Inflammatory macrophage treated with lipopolysaccharide for 1 hour (primary cell): ENCODE measurements at places on chromosomes 16 and 17.

- no peak for DNase-seq
Observed at GRCh38 chr16:7344830-7345780, 12.5 kb downstream of the RBFOX1 start.

DNA sequence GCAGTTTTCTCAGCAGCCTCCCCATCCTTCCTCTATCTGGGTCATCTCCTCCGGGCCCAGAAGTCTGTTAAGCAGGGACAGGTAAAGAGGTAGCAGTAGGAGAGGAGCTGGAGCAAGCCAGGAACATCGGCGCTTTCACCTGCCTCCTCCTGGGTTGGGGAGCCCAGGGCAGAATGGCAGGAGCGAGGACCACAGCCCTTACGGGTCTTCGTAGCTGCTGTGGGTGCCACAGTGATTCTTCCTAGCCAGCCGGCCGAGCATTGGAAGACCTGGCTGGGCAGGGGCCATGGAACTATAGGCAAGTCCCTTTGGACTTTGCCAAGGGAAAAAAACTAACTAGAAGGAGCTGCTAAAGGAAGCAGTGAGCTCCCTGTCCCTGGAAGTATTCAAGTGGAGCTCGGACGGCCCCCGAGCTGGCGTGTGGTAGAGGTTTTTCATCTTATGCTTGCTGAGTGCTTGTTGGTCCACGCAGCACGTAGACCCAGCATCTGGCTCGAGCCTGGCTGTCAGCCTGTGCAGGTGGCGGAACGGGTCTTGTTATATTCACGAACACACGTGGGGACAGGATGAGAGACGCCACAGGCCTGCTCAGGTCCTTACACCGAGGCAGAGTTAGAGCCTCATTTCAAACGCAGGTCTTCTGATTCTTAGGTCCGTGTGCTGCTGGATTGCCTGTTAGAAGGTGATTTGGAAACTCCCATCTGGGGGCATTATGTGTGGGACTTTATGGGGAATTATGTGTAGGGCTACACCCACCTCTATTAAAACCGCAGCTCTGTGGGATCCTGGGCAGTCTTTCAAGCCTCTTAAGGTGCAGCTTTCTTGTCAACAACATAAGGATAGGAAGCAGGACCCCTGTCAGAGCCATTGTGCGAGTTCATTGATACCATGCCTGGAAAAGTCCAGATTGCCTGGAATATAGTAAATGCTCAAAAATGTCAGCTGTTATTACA, 54.8 kb downstream of the OR1D5 start:
- no peak for DNase-seq

- no peak for DNase-seq
Observed at GRCh38 chr16:89089120-89089519, 4.5 kb upstream of the ACSF3 start.

DNA sequence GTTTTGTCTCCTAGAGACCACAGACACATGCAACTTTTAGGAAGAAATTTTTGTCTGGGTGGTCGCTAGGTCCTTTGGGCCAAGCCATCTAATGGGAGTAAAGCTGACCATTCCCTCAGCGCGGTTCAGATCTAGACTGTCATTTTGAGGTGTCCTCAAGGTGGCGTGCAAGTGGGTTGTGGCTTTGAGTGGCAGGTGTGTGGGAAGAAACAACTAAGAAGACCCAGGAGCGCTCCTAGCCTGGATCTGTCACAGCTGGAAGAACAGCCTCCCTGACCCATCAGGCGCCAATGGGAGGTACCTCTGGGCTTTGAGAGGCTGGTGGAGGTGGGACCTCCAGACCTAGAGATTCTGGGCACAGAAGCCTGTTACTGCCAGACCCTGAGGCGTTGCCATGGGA, 645.1 kb downstream of the KCNJ18 start:
- DNase-seq: no peak

DNA sequence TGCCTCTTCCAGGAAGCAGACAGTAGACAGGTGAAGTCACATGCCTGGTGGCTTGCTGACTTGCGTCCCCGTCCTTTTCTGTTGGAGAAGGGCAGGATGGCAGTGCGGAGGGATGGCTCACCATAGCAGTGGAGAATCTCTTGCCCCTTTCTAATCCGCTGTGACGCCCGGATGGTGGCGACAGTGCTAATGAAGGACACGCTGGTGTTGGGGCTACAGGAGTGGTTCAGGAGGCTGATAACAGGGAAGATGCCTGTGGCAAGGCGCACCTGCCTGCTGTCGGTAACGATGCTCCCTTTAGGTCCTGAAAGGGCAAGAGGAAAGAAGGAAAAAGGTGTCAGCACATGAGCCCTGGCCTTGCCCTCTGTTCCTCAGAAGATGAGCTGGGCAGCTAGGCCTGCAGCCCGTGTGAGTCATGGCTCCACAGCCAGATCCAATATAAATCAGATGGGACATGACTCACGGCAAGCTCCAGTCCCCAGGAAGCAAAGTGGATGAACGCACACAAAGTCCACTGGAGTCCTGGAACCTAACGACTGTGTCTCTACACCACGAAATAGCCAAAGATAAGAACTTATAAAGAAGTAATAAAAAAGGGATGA, 25.5 kb downstream of the SERPINF1 start:
- no peak for DNase-seq

- no peak for DNase-seq
Observed at GRCh38 chr17:82577300-82577699, 57.8 kb downstream of the FOXK2 start.

- DNase-seq: no peak
Observed at GRCh38 chr16:67260426-67261063, 11.8 kb downstream of the SLC9A5 start.

GRCh38 chr17:8048736-8049135, 9.9 kb downstream of the ALOX15B start:
- no peak for DNase-seq

GRCh38 chr16:714079-714478, 839 bp upstream of the METRN start:
- DNase-seq: no peak
